HFFc6 (cell line): ENCODE measurements at places on chromosomes 11 and 22. TPM values are rescaled to one million over a fixed set of nuclear protein-coding genes. Genes with fewer than 3 reads are reported as not detected.

- no peaks in the 10 kb centered on the region; the same call in 1 of the 2 replicates for H3K27me3 ChIP-seq
- H3K27ac ChIP-seq: peak overlapping the region; percentile 97
- peak; percentile 98 for DNase-seq
- 0 out of 2 replicates have a peak, but pooled peaks cover 4% of the 10 kb centered on the region for H3K36me3 ChIP-seq
- H3K4me3 ChIP-seq: peak overlapping the region; percentile 80
These were observed 83.1 kb downstream of the PTPRJ start for GRCh38 chr11:48063424-48063978.

- H3K27me3 ChIP-seq: peaks cover 11% of the 10 kb centered on the region
- DNase-seq: no peak
- no peak overlapping the region for H3K27ac ChIP-seq
- H3K4me3 ChIP-seq: no peak overlapping the region
- H3K36me3 ChIP-seq: peaks cover 46% of the 10 kb centered on the region
These were observed 79.3 kb downstream of the MYEOV start for GRCh38 chr11:69373251-69373635.

The TPCN2 gene
- total RNA-seq: 7.8 and 8.9 TPM in 2 replicates

DNA sequence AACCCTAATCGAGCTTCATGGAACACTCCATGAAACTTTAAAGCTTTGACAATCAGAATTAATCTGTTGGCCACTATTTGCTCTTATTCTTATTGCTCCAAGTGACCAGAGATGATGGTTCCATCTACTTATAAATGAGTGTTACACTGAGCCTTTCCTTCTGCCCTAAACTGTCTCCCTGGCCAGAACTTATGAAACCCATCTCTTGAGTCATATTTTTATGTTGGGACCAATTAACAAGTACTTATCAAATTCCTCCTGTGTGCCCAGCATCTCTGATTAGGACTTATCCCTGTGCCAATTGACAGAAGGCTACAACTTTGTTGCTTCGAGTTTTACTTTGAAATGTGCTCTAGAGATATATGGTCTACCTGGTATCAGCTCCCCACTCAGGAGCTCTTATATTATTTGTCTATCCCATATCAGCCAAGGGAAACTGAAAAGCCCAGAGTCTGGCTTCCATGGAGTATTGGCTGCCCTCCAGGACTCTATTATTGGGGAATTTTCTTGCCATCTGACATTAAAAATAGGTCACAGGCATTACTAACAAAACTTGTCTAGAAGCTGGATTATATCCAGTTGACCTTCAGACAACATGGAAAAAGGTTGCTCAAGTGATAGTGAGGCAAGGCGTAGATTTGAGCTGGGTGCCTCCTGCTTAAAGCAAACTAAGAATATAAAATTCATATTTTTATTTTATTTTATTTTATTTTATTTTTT is 8.8 kb downstream of the KREMEN1 start:
- no peaks in the 10 kb centered on the region for H3K36me3 ChIP-seq
- H3K27ac ChIP-seq: no peak overlapping the region
- no peak for DNase-seq
- peaks cover 24% of the 10 kb centered on the region for H3K27me3 ChIP-seq

The CHRDL2 gene
- not detected in 3 replicates for total RNA-seq

GRCh38 chr11:72983560-72983959 is 158.6 kb downstream of the FCHSD2 start:
- no peak overlapping the region for H3K27ac ChIP-seq
- DNase-seq: no peak
- no peak overlapping the region for H3K4me3 ChIP-seq
- H3K4me1 ChIP-seq: no peaks in the 10 kb centered on the region
- H3K27me3 ChIP-seq: no peaks in the 10 kb centered on the region

DNA sequence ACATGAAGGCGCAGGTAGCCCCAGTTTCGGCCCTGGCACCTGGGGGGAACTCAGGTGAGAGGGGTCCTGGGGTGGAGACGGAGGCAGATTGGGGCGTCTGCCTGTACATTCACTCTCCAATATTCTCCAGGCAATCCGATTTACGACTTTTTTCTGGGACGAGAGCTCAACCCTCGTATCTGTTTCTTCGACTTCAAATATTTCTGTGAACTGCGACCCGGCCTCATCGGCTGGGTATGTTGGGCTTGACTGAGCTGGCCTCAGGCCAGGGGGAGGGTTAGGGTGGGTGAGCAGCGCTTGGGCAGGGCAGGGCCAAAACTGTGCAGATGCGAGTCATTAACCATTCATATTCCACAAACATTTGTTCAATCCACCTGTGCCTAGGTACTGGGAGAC is 1.7 kb downstream of the TM7SF2 start:
- H3K27me3 ChIP-seq: peaks cover 2% of the 10 kb centered on the region; the same call in 1 of the 2 replicates
- peaks cover 26% of the 10 kb centered on the region for H3K4me1 ChIP-seq
- no peak for DNase-seq
- 0 out of 2 replicates have a peak overlapping the region, but pooled peaks have one; percentile 11 for H3K27ac ChIP-seq
- H3K36me3 ChIP-seq: peaks cover 7% of the 10 kb centered on the region
- peak overlapping the region; percentile 81 for H3K4me3 ChIP-seq

GRCh38 chr22:30720263-30720837 is 25.7 kb downstream of the OSBP2 start:
- H3K27me3 ChIP-seq: no peaks in the 10 kb centered on the region
- no peak overlapping the region for H3K4me3 ChIP-seq
- H3K4me1 ChIP-seq: peaks cover 26% of the 10 kb centered on the region

The PHLDB1 gene
- total RNA-seq: 113 to 135 TPM (median 119 TPM) in 3 replicates

DNA sequence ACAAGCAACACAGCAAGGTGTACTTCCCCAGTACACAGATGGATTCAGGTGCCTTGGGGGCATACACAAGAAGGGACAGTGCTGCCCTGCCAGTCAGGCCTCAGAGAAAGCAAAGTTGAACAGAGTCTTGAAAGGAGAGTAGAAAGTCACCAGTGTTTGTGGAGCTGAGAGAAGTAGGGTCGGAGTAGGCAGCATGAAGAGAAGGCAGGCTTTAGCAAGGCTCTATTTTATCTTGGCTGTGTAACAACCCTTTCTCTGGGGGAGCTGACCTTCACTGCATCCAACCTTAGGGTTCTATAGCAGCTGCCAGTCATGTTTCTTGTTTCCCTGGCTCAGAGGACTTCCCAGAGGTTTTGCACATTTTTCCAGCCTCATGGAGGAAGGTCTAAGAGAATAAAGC is 77.4 kb upstream of the BLID start:
- peaks cover 36% of the 10 kb centered on the region for H3K36me3 ChIP-seq
- no peaks in the 10 kb centered on the region for H3K27me3 ChIP-seq
- no peak overlapping the region for H3K4me3 ChIP-seq
- peaks cover 95% of the 10 kb centered on the region for H3K4me1 ChIP-seq
- H3K27ac ChIP-seq: peak overlapping the region; percentile 91
- DNase-seq: no peak

DNA sequence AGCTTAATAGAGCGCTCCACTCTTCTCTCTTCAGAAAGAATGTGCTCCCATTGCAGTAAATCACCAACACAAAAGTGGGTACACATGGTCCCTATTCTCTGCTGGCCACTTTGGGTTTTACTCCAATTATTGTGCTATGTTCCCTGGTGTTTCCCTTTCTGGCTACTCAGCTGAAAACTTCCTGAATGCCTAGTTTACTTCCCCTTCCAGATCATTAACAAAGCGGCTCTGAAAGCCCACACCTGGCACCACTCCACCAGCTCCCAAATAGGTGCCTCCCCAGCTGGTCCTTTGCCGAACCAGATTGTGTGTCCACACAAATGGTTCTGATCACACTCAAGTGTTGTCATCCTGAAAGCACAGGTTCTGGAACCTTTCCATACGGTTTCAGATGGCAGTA is 443.7 kb downstream of the NTM start:
- no peak overlapping the region for H3K4me3 ChIP-seq
- peaks cover 16% of the 10 kb centered on the region for H3K27me3 ChIP-seq
- DNase-seq: no peak
- no peaks in the 10 kb centered on the region for H3K36me3 ChIP-seq

GRCh38 chr22:50701428-50702154 is 29.0 kb downstream of the SHANK3 start:
- H3K27ac ChIP-seq: no peak overlapping the region
- no peak for DNase-seq
- H3K4me1 ChIP-seq: no peaks in the 10 kb centered on the region
- no peaks in the 10 kb centered on the region for H3K36me3 ChIP-seq

- no peak for DNase-seq
- no peaks in the 10 kb centered on the region for H3K36me3 ChIP-seq
- no peak overlapping the region for H3K27ac ChIP-seq
- peaks cover 50% of the 10 kb centered on the region for H3K4me1 ChIP-seq
- H3K4me3 ChIP-seq: peak overlapping the region; percentile 11; the same call in 1 of the 2 replicates
- H3K27me3 ChIP-seq: 0 out of 2 replicates have a peak, but pooled peaks cover 2% of the 10 kb centered on the region
These were observed 27.6 kb upstream of the SIK2 start for GRCh38 chr11:111574373-111575225.

The PANX2 gene
- total RNA-seq: 1.3 to 2.3 TPM (median 1.8 TPM) in 3 replicates

GRCh38 chr11:100970283-100971164 is 159.1 kb downstream of the PGR start:
- no peak overlapping the region for H3K27ac ChIP-seq
- H3K4me1 ChIP-seq: peaks cover 11% of the 10 kb centered on the region; the same call in 1 of the 2 replicates
- no peak for DNase-seq
- no peak overlapping the region for H3K4me3 ChIP-seq

DNA sequence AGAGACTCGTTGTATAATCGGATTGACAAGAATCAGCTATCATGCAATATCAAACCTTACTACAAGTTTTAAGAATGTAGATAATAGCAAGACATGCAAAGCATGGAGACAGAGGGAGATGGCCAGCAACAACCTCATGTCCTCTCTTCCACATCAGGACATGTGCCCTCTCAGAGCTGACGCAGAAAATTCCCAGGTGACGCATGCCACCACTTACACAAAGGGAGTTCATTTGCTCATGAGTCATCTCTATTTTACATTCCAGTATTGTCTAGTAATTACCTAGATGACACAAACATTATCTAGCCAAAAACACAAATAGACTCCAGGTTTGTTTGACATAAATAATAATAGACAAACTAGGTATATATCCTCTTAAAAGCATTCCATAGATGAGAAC is 38.1 kb upstream of the OPCML start:
- H3K36me3 ChIP-seq: 0 out of 2 replicates have a peak, but pooled peaks cover under 1% of the 10 kb centered on the region
- H3K4me1 ChIP-seq: no peaks in the 10 kb centered on the region

The DRICH1 gene
- 0.14 to 0.38 TPM in 2 of 3 replicates, not detected in the other for total RNA-seq

The MUC5AC gene
- not detected in 3 replicates for total RNA-seq

DNA sequence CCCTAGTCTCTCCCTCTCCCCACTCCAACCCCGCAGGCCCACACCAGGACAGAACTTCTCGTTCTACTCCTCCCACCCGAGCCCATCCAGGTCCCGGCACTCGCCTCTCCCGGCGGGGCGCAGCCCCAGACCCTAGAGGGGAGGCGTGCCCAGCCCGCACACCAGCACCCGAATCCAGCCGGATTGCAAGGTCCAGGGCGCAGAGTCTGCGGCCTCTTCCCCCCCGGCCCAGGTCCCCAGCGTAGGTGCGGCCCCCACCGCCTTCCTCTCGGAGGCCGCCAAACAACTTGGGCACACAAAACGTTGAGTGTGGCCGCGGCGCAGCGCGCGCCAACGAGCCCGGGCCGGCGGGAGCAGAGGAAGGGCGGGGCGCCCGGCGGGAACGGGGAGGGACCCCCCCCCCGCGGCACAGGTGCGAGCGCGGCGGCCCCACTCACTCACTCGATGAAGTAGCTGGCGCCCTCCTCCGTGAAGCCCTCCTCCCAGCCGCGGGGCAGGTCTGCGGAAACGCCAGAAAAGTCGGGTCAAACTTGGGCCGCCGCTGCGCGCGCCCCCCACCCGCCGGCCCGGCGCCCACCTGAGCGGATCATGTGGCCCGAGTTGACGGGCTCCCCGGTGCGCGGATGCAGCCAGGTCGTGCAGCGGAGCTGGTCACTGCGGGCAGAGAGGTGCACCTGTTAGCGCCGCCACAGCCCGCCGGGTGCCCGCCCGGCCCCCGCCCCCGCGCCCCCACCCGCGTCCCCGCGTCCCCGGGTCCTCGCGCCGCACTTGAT is 480 bp downstream of the PLEKHA7 start:
- no peak overlapping the region for H3K4me3 ChIP-seq
- peaks cover 8% of the 10 kb centered on the region; the same call in 1 of the 2 replicates for H3K4me1 ChIP-seq
- peaks cover 28% of the 10 kb centered on the region for H3K27me3 ChIP-seq
- H3K36me3 ChIP-seq: no peaks in the 10 kb centered on the region; the same call in 1 of the 2 replicates
- no peak for DNase-seq

DNA sequence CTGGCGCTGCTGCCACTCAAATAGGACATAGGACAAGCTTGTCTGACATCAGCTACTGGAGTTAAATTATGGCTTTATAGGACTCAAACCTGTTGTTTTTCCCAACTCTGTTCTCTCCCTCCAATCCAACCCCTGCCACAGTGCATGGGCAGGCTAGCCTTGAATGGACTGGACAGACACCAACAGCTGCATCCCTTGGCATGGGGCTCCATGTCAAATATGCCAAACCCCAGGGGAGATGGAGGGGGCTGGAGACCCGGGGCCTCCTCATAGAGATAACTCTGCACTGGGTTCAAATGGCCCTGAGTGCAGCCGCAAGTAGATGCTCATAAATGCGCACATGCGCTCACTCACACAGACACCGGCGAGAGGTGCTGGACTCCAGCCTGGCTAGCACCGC is 28.9 kb downstream of the CD5 start:
- no peak overlapping the region for H3K27ac ChIP-seq
- H3K4me3 ChIP-seq: no peak overlapping the region
- H3K4me1 ChIP-seq: peaks cover 20% of the 10 kb centered on the region
- no peak for DNase-seq
- H3K27me3 ChIP-seq: peaks cover 4% of the 10 kb centered on the region
- H3K36me3 ChIP-seq: peaks cover 4% of the 10 kb centered on the region; the same call in 1 of the 2 replicates

The NUDT8 gene
- 2.0 and 3.2 TPM in 2 replicates for total RNA-seq

GRCh38 chr22:20298803-20299745 is 20.8 kb downstream of the DGCR6L start:
- no peaks in the 10 kb centered on the region for H3K36me3 ChIP-seq
- H3K27me3 ChIP-seq: peaks cover 35% of the 10 kb centered on the region
- no peaks in the 10 kb centered on the region for H3K4me1 ChIP-seq
- peak overlapping the region; percentile 80 for H3K4me3 ChIP-seq
- no peak overlapping the region for H3K27ac ChIP-seq

GRCh38 chr11:73869332-73869949 is 7.2 kb downstream of the COA4 start:
- DNase-seq: no peak
- H3K4me1 ChIP-seq: peaks cover 32% of the 10 kb centered on the region
- no peak overlapping the region for H3K27ac ChIP-seq
- H3K4me3 ChIP-seq: no peak overlapping the region
- peaks cover 22% of the 10 kb centered on the region for H3K36me3 ChIP-seq
- no peaks in the 10 kb centered on the region; the same call in none of the 2 replicates for H3K27me3 ChIP-seq

The SLCO2B1 gene
- not detected in 2 replicates for total RNA-seq

DNA sequence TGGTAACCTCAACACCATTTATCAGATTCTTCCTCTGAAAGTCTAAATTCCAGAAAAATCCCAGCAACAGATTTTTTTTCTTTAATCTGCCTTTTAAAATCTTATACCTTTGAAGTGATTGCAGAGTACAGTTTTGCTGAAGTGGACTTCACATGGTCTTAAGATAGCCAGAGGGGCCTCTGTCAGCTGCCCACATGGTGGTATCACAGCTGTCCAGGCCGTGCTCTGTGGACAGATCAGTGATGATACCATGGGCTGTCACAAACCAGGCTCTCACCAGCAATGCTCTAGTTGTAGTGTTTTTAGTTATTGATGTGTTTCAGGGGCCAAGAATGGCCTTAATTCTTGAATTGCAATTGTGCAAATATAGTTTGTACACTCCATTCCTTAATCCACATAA is 44.0 kb downstream of the PARVA start:
- H3K4me3 ChIP-seq: no peak overlapping the region
- H3K27me3 ChIP-seq: no peaks in the 10 kb centered on the region; the same call in 1 of the 2 replicates
- no peak overlapping the region for H3K27ac ChIP-seq
- H3K36me3 ChIP-seq: peaks cover 19% of the 10 kb centered on the region
- no peak for DNase-seq
